Stimulated activated CD8-positive, alpha-beta memory T cell treated with anti-CD3 and anti-CD28 coated beads, Interleukin-4, amount 100 ng/mL, for 1 hour (primary cell): ENCODE measurements at places on chromosomes 7 and 10.
A peak's percentile ranks its signal among the peaks of the same experiment; 100 is the strongest.

GRCh38 chr7:110841840-110842545, 248.9 kb upstream of the LRRN3 start:
- DNase-seq: no peak

DNA sequence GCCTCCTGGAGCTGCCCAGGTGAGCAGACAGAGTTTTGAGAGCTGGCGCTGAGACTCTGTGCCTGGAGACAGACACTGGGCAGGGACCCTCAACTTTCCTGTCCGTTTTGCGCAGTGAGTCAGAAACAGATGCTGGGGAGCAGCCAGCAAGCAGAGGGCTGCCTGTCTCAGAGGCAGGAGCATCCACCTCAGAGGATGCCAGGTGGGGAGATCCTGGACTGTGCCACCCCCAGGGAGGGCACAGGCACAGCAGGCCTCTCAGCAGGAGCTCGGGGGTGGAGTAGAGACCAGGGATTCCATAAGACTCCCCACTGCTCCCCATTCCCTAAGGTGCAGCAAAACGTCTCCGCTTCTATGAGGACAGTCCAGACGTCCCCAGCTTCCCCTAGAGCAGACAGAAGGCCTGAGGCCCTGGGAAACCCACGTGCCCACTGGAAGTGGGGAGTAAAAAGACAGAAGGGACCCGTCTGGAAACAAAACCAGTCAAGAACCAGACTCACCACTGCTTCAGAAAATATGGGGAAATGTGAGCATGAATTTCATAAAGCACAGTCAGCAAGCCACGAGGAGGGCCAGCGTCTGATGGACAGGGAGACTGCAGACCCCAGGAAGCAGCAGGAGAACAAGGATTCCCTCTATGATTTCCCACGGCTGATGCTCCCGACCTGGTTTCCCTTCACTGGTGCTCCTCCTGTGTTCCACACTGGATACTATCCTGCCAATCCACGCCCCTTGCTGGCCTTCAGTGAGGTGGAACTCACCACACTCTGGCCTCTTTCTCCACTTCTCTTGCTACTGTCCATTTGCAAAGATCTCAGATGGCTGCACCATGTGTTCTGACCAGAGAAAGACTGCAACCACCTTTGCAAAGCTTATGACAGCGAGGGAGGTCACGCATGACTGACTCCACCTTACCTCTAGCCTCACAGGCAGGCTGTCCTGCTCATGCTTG, 151.3 kb upstream of the FAM20C start:
- DNase-seq: no peak

GRCh38 chr10:6532321-6532720, 47.8 kb downstream of the PRKCQ start:
- DNase-seq: no peak

- no peak for DNase-seq
These were observed 361.3 kb upstream of the MKI67 start for GRCh38 chr10:128487517-128487916.

GRCh38 chr7:106731187-106731586, 70.2 kb upstream of the CCDC71L start:
- DNase-seq: no peak

DNA sequence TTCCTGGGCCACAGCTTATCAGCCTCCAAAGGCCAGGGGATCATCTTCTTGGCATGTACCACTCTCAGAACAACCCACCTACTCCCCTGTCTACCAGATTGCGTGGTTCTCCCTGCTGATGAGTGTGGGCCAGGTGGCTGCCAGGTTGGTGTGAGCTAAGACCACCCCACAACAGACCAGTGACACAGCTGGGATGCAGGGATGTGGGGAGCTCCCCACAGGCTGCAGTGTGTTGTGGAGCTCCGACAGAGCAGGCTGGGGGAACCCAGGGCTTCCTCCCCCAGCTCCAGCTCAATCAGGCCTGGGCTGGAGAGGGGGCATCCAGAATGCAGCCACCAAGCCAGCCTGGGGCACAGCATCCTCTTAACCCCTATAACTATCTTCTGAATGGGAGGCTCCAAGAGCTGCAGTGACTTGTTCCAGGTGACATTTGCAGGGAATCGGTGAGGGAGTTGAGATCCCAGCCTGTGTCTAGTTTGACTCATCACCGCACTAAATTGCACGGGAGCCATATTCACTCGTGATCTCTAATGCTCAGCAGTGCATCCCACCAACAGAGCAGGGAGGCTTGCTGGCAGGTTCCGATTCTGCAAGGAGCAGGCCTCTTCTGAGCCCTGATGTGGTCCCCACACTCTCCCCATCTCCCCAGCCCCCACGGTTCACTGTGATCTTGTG, 596 bp upstream of the GDF2 start:
- no peak for DNase-seq

DNA sequence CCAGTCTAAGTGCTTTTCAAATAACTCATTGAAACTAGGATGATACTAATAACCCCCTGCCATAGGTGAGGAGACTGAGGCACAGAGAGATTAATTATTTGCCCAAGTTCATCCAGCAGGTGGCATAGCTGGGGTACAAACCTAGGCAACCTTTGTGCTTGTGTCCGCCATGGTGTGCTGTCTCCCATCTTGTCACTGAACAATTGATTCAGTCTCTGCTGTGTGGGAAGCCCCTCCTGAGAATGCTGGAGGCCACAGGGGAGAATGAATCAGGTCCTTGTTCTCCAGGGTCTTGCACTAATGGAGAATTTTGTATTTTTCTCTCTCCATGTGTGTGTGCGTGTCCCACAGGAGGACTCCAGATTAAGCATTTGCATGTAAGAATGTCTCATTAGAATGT, 15.8 kb upstream of the TMEM236 start:
- DNase-seq: no peak

DNA sequence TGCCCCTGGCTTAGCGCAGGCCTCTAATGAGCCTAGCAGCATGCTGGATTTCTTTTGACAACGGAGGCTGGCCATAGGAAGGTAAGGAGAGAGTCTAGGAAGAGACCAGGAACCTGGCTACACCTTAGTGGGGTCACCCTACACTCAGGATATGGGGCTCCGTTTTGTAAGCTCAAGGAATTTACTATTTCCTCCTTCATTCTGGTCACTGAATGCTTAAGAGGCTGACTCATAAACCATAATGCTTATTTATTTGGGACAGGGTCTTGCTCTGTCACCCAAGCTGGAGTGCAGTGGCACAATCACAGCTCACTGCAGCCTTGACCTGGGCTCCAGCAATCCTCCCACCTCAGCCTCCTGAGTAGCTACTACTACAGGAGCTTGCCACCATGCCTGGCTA, 38.4 kb downstream of the CARD11 start:
- DNase-seq: no peak

DNA sequence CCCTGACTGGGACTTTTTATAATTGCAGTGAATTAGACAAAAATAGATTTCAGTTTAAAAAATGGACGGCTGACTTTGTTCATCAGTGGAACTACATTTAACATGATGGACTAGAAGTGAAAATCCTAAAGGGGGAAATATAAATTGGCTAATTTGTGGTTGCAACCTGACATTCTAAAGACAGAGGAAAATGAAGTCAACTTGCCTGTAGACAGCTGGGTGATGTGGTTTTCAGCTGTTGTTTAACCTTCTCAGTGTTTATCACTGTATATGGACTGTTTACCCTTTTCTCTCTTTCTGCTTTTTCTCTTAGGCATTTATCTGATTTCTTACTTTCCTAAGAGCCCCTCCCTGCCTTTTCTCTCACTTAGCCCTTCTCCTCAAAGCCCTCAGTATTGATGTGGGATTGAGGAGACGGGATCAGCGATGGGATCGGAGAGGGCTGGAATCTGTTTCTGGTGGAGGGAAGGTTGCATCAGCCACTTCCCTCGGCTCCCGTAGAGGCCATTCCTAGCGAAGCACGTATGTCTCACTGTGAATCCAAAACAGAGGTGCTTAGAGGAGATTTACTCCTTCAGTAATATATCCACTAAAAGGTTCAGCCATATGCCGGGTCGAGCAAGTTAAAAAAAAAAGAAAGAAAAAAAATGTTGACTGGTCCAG, 109.0 kb upstream of the KLF6 start:
- DNase-seq: no peak

- DNase-seq: no peak
These were observed 350.3 kb downstream of the GALNT17 start for GRCh38 chr7:71482284-71482683.

GRCh38 chr10:50593523-50594376, 30.0 kb downstream of the SGMS1 start:
- DNase-seq: no peak

- DNase-seq: no peak
These were observed 33.9 kb downstream of the CHN2 start for GRCh38 chr7:29228289-29229011.

GRCh38 chr10:70324339-70324861, 40.6 kb upstream of the NPFFR1 start:
- no peak for DNase-seq

DNA sequence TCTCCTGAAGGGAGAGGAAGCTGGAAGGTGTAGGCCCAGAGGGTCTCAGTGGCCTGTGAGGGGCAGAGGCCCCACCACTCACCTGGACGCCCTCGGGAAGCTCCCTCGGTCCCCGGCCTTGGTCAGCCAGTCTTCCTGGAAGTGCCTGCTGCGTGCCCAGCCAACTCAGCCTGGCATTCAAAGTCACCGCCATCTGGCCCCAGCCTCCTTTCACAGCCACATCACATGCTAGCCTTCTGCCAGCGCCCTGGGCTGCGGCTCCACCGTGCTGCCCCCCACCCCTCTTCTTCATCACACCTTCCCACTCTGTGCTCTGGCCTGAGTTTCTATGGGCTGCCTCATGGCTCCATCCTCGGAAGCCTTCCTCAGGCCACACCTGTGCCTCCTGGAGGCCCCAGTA, 98.0 kb downstream of the ZMIZ1 start:
- no peak for DNase-seq

DNA sequence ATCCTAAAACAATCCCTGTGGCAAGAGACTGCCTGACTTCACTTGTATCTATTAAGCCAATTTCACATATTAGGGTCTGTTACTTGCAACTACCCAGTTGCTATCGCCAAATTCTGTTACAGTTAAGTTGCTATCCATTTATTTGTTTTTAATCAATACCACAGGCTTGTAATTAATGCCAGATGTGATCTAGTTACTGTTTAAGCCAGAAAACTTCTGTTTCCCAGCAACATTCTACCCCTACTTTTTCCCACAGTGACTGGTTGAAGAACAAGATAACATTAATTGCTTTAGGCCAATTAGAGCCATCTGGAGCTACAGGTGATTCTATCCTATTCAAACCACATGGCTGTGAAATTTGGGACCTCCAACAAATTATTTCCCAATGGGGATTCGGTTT, 131.3 kb downstream of the ALOX5 start:
- DNase-seq: no peak

GRCh38 chr7:76397409-76398183, 11.9 kb downstream of the SSC4D start:
- peak; percentile 59 for DNase-seq

GRCh38 chr7:45061806-45062425, 26.9 kb downstream of the NACAD start:
- no peak for DNase-seq

DNA sequence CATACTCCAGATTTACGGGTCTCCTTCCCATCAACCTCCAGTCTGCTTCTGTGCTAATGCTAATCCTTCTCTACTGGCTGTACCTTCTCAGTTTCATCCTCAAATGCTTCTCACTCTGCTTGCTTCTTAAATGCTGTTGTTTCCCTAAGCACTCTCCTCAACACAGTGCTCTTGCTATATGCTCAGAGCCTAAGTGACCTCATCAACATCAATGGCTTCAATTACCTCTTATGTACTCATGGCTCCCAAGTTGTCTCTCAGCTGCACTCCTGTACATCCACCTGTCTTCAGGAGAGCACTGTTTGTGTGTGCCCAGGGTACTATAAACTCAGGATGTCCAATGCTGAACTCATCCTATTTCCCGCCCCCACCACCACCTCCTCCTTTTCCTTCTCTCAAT, 22.5 kb downstream of the ELAPOR2 start:
- DNase-seq: no peak

DNA sequence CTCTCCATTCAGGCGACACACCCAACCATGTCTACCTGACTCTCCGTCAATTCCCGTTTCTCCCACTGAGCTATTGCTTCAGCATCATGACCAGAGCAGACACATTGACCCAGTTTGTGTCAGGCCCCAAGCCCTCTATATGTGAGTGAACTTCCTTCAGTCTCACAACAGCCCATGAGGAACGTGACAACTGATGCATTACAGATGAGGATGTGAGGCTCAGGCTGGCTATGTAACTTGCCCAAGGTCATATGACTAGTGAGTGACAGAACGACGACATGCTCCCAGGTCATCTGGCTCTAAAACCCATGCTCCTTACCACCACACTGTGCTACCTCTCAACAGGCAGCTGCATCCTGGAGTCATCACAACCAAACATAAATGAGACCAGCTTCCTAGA, 3.7 kb downstream of the TMEM140 start:
- no peak for DNase-seq

DNA sequence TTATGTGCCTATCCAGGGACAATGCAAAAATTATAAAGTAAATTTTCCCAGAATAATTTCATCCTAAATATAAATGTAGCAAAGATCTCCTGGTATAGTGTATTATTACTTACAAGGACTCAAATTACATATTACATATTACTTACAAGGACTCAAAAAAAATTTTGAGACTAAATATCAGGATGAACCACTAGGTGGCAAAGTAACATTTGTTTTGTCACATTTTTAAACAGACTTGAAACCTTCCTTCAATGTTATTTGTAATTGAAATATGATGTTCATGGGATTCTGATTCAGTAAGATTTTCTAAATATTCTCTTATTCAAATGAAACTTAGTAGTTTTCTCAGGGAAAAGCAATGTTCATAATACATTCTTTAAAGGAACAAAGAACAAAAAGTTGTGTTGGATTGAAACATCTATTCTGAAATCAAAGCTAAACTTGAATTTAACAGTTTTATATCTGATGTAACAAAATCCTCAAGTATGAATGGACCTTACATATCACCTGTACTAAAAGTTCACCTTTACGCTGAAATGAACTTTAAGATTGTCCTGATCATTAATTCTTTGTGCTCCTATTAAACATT, 74.3 kb upstream of the GNAI1 start:
- no peak for DNase-seq

GRCh38 chr7:157875230-157876179, 538.7 kb downstream of the DNAJB6 start:
- DNase-seq: no peak

- DNase-seq: no peak
These were observed 4.4 kb downstream of the RGS10 start for GRCh38 chr10:119537953-119538630.

DNA sequence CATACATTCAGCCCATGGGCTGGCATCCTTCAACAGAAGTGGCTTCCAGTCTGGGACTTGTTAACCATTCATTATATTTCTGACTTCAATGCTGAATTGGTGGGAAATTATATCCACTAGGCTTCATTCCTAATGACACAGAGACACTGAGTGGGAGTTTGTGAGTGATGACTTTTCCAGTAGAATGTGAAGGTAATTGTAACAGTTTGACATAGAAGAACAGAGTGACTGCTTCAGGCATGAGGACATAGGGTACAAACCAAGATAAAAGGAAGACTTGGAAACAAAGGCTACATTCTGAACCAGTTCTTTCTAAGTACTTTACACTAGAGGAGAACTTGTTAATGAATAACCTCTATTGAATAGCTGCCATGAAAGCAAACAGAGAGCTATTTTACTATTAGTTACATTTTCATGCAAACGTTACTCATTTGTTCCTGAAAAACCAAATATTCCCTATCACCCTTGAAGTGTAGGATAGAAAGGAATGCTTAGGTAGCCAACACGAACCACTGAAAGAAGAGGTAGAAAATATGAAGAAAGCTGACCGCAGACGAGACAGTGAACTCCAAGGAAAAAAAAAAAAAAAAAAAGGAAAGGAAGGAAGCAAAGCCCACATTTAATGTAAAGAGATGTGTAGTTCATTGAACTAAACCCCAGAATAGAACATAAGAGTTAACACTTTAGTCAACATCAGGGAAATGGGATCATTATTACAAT, 237.0 kb upstream of the SEMA3C start:
- no peak for DNase-seq

GRCh38 chr7:154698726-154699291, 304.1 kb downstream of the PAXIP1 start:
- no peak for DNase-seq
